Activated CD4-positive, alpha-beta T cell treated with anti-CD3 and anti-CD28 coated beads, Interleukin-2, amount 50 U/mL, for 4 hours (primary cell): ENCODE measurements at places on chromosomes 7 and 10.

GRCh38 chr10:52245547-52245946, 68.5 kb upstream of the DKK1 start:
- no peak for DNase-seq

DNA sequence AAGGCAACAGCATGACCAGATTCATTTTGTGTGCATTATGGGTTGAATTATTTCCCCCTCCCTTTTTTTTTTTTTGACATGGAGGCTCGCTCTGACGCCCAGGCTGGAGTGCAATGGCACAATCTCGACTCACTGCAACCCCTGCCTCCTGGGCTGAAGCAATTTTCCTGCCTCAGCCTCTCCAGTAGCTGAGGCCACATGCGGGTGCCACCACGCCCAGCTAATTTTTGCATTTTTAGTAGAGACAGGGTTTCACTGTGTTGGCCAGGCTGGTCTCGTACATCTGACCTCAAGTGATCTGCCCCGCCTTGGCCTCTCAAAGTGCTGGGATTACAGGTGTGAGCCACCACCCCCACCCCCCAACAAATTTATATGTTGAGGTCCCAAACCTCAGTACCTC, 42.0 kb downstream of the ZNF783 start:
- DNase-seq: no peak

DNA sequence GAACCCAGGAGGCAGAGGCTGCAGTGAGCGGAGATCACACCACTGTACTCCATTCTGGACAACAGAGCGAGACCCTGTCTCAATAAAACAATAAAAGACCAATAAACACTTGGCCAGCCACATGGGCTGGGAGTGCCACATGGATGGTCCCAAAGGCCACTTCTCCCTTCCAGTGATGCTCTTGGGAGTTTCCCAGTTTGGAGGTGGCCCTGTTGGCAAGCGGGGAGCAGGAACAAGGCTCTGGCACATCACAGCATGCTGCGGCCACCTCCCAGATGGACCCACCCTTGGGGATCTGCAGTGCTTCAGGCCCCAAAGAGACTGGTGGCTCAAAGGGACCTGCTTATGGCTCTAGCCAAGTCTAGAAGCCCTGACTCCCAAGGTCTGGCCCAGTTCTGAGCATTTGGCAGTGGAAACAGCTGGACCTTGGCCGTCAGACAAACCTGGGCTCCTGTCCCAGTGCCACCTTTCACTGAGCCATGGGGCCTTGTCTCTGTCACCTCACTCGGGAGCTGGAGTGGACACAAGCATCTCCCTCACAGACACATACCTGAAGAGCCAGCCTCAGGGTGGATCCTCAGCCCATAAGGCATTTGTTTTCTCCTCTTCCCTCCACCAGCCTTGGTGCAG, 91.7 kb downstream of the COL13A1 start:
- no peak for DNase-seq

DNA sequence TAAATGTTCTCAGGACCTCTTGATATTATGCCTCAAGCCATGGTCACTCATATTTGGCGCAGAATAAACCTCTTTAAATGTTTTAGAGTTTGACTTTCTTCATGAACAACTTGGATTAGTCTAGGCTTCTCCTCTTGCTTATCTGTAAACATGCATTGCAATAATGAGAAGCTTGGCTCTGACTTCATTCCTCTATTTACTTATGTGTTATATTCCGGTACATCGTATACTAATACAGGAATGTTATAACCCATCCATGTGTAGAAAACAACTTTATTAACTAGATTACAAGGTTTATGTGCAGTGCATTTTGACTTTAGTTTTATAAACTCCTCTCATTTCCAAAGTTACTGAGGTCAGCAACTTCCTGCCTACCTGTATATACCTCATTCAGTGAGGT, 944.3 kb upstream of the GHITM start:
- no peak for DNase-seq

DNA sequence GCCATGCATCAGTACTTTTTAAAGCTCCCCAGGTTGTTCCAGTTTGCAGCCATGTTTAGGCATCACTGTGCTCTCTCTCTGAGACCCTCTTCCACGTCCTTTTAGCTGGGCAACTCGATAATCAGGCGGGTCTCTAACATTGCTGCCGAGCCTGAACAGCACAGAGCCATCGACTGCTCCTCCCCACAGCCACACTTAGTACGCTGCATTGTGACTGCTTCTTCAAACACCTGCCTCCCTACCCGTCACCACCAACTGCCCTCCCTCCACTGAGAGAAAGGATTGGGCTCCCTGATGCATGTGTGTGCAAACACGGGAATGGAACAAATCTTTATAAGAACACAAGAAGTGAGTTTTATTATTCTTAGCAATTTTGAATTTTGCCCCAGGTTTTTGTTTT, 11.4 kb upstream of the TACR2 start:
- DNase-seq: no peak

- peak; percentile 33 for DNase-seq
Observed at GRCh38 chr10:11017570-11018431, at the start of gene CELF2. TSS of gene CELF2 (plus strand) at chr10:11017872. CDS start at chr10:11018090, 218 bp downstream.

GRCh38 chr7:18363751-18364380, 131.7 kb upstream of the HDAC9 start:
- DNase-seq: no peak

GRCh38 chr10:122475591-122476332, 14.4 kb downstream of the HTRA1 start:
- DNase-seq: no peak
